ENCODE measurements at places on chromosomes 13 and 19.

- DNase-seq: no peak
Observed at GRCh38 chr13:41345914-41346589, 35.0 kb downstream of the NAA16 start.

GRCh38 chr13:113493315-113493951 lies 2.9 kb upstream of the DCUN1D2 start:
- no peak for DNase-seq

DNA sequence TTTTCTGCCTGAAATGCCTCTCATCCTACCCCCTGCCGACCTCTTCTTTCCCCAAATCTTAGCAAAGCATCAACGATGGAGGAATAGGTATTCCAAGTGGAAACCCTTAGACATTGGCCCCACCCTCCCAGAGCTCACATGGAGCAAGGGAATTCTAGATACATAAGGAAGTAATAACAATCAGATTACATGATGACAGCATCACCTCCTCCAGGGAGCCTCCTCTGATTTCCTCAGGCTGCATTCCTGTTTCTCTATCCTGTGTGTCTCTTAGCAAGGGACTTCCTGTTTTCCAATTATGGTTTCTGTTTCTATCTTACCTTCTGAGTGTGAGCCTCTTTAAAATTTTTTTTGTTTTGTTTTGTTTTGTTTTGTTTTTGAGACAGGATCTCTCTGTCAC lies 246.6 kb downstream of the TSHZ3 start:
- DNase-seq: no peak

DNA sequence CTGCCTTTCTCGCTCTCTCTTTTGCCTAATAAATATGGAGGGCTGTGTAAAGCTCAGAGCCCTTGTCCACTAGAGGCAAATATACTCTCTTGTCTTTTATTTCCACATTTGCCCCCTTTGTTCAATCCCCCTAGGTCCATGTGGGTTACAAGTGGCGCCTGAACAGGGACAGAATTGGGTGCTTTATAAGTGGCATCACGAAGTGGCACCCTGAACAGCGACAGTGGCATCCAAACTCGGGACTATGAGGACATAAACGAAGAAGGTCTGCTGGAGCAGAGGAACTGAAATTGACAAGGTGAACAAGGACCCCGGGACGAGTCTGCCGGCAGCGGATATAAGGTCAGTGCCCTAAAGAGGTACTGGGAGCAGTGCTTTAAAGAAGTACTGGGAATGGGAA lies 4.3 kb upstream of the ZNF610 start:
- DNase-seq: no peak

GRCh38 chr19:53580871-53581835 lies 43.2 kb downstream of the ZNF331 start:
- DNase-seq: no peak

- DNase-seq: no peak
Observed at GRCh38 chr13:96229356-96229755, 139.4 kb downstream of the HS6ST3 start.

- no peak for DNase-seq
Observed at GRCh38 chr19:31908080-31908479, 437.3 kb upstream of the ZNF507 start.

DNA sequence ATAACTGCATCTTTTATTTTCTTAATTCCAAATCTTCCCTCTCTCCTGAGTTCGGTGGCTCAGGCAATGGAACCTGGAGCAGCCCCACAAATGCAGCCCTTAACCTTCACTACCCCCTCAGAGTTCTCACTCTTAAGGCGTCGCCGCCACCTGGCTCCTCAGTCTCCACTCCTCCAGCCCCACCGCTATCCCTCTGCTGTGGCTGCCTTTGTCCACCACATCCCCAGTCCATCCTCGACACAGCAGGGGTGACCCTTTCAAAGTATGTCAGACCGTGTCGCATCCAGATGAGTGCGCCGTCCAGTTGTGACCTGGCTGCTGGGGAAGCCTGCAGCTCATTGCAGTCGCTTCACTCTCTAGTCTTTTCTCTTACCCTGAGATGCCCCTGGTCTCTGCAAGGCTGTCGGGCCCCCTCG lies 1.0 kb downstream of the SPPL2B start:
- no peak for DNase-seq

DNA sequence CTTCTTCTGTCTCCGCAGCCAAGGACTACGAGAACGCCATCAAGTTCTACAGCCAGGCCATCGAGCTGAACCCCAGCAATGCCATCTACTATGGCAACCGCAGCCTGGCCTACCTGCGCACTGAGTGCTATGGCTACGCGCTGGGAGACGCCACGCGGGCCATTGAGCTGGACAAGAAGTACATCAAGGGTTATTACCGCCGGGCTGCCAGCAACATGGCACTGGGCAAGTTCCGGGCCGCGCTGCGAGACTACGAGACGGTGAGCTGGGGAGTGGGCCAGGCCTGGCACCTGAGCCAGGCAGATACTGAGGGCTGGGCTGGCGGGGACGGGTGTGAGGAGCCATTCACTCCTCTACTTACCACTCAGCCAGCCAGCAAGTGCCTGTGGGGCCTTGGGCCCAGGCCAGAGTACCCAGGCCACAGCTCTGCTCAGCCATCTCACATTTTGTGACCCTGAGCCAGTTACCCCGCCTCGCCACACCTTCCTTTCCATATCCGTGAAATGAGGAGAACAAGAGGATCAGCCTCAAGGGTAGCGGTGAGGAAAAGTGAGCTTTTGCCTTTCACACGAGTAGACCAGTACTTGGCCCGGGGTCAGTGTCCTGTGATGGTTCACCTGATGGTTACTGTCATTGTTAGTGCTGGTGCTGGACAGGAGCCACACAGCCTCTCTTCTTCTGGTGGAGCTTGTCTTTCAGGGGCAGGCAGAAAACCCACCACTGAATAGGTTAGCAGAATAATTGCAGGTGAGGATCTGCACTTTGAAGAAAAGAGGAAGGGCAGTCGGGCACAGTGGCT lies 7.0 kb downstream of the PPP5C start:
- DNase-seq: no peak

- DNase-seq: no peak
Observed at GRCh38 chr19:49553451-49554271, 25.9 kb downstream of the RCN3 start.

DNA sequence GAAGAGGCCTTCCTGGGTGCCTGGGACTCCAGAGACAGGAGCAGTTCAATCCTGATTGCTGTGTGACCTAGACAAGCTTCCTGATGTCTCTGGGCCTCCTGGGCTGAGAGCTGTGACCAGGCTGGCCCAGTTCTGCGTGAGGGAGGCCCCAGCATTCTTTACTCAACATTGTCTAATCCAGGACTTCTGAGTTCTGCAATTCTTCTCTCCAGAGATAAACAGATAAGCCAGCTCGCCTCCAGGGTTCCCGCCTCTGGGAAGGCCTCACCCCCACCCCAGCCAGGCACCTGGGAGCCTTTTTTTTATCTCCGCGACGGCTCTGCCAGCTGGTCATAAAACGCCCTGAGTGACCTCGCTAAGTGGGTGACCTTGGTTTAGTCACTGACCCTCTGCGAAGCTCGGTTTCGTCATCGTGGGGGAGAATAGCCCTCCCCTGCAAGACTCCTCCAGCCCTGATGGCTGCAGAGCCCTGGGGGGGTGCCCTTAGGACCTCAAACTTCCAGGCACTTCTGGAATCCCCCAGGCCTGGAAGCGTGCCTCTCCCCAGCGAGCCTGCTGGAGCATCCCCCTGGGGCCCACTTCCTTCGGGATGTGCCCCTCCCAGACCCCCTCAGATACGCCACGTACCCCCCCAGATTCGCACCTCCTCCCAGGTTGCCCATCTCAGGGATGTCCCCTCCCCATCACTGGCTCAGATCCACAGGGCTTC lies 1.9 kb downstream of the SULT2B1 start:
- DNase-seq: no peak

GRCh38 chr19:58170860-58171259 lies 12.0 kb upstream of the ZNF274 start:
- no peak for DNase-seq

DNA sequence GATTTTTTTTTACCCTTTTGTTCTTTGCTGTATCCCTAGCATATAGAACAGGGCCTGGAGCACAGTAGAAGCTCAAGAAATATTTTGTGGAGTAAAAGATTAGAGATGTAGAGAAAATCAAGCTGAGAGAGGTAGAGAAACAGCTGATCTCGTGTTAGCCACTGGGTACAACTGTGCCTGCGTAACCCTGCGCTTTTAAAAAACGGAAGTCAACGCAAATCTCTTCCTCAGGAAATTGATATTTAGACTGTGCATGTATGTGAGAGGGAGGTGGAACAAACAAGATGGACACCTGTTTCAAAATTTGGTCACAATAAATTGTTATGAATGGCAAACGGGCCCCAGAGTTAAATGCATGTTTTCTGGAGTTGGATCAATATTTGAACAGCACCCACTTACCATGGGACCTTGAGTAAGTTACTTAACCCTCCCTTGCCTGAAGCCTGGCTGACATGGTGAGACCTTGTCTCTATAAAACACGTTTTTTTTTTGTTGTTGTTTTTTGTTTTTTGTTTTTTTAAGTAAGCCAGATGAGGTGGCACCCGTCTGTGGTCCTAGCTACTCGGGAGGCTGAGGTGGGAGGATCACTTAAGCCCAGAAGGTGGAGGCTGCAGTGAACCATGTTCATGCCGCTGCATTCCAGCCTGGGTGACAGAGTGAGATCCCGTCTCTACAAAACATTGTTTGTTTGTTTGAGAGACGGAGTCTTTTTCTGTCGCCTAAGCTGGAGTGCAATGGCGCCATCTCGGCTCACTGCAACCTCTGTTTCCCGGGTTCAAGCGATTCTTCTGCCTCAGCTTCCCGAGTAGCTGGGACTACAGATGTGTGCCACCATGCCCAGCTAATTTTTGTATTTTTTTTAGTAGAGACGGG lies 3.3 kb upstream of the EPOR start:
- DNase-seq: no peak

DNA sequence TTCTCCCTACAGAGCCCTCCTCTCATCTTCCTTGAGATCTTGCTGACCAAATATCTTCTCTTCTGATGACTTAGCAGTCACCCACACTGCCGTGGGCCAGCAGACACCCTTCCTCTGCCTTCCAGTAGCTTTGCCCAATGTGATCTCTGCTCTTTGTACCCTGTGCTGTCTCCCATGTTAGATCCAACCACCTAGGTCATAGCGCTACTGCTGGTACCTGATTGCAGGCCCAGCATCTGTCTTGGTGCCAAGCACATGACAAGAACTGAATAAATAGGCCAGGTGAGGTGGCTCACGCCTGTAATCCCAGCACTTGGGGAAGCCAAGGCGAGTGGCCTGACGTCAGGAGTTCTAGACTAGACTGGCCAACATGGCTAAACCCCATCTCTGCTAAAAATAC lies 149.7 kb downstream of the TM9SF2 start:
- DNase-seq: no peak

GRCh38 chr19:46552891-46553290 lies 48.2 kb upstream of the CALM3 start:
- DNase-seq: no peak

GRCh38 chr13:27770809-27771208 lies 21.5 kb upstream of the GSX1 start:
- DNase-seq: no peak

DNA sequence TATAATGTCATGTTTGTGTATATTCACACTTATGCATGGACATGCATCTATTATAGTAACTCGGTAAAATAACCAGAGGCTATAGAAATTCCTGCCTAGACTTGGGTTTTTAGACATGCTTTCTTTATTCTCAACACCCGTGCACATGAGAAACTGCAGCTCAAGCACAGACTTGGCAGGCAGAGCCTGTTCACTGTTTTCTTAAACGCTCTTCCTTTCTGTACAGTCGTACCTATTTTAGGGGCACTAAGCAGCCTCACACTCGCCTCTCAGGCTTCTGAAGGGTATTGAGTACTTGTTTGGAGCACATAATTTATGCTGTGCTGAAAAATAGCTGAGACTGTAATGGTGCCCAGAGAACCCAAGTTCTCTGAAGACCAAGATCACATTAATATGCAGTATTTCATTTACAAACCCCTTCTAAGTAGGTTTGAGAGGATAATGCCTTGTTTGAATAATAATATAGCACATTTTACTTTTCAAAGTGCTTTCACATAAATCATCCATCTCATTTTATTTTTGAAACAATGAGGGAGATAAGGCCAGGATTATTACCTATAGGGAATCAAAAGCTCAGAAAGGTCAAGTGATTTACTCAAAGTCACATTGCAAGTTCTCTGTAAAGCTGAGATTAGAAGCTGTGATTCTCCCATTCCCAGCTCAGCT lies 429.9 kb downstream of the SPRY2 start:
- no peak for DNase-seq

DNA sequence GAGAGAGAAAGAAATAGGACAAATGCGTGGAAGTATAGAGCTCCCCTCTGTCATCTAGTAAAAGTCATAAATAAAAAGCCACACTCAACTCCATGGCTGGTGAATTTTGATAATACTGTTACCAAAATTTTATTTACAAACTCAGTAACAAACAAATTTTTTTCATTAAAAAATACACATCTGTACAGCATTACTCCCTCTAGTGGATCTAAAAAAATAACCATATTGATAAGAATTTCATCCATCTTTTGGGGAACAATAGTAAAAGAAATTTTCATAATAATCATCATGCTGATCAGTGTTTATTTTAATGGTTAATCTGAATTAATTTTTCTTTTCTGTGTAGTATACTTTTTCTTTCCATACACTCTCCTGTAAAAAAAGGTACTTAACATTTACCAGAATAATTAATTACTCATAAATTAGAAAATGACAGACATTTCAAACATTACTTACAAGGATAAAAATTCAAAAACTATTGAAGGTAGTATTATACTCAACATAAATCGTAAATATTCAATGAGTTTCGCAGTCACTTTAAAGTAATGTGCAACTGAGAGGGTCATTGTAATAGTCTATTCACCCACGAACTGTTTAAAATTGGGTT lies 173.5 kb upstream of the LSM14A start:
- no peak for DNase-seq

GRCh38 chr13:42650506-42650905 lies 76.6 kb downstream of the TNFSF11 start:
- DNase-seq: no peak

DNA sequence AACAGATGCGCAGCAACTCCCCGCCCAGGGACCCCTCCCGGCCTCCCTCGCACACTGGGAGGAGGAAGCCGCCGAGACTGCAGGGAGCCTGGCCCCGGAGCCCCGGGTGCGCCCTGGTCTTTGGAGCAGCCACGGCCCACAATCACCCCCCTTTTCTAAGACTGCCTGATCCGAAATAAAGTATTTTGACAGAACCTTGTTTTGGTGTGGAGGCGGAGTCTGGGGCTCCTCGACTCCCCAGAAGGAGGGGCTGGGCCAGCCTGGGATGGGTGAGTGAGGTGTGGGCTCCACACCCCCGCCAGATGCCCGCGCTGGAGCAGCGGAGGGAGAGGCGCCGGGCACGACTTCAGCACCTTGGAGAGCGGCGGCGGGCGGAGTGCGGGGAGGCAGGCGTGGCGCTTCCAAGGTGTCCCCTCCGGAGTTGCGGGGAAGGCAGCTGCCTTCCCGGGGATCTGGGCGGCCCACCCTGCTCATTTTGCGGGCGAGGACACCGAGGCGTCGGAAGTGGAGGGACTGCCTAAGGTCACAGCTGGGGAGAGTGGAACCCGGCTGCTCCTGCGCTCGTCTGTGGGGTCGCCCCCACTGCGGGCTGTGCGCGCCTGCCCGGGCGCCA lies 9.4 kb downstream of the SIRT6 start:
- DNase-seq: peak; percentile 49

- no peak for DNase-seq
Observed at GRCh38 chr13:75102001-75102716, 379.8 kb downstream of the TBC1D4 start.

All from stimulated activated CD8-positive, alpha-beta memory T cell treated with anti-CD3 and anti-CD28 coated beads, Interleukin-7, amount 100 ng/mL, for 1 hour (primary cell).